LNCaP clone FGC (cell line): ENCODE measurements at places on chromosomes 12 and 14.

GRCh38 chr12:98402091-98402490 is 113.3 kb upstream of the TMPO start:
- no peak for DNase-seq

GRCh38 chr12:102232036-102232435 is 34.4 kb upstream of the PMCH start:
- no peak for DNase-seq

- no peak for DNase-seq
These were observed 42.9 kb upstream of the FAM222A start for GRCh38 chr12:109670731-109671130.

DNA sequence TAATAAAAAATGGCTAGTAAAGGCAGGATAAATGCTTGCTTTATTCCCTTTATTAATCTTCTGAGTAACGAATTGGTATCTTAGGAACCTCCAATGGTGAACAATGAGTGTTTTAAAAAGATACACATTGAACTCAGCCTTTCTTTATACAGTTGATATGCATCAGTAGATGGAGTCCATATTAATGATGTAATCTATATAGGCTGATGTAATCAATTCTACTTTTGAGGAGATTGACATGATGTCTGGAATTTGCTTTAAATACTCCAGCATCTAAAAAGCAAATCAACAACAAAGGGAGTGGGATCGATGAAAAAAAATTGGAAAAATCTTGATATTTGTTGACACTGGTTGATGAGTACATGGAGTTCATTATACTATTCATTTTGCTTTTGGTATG is 106.2 kb downstream of the ANO4 start:
- DNase-seq = no peak

- DNase-seq = no peak
These were observed 50.4 kb downstream of the LRP6 start for GRCh38 chr12:12216349-12217017.

DNA sequence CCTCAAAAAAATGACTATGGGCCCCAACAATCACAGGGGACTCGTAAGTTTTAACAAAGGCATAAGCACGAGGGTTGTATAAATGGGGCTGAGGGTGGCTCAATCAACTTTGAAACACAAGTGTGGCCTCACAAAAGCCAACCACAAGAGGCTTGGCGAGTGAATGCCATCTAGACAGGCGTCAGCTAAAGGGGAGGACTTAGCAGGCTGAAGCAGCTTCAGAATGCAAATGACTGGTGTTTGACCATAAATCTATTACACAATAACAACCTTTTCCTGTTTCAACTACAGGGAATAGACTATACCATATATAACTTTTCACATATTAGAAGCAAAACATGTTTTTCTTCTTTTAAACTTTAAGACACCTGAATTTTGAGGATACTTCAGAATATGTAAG is 777.9 kb downstream of the FSCB start:
- no peak for DNase-seq

- DNase-seq = no peak
These were observed 111.0 kb downstream of the MNAT1 start for GRCh38 chr14:60845523-60845922.

DNA sequence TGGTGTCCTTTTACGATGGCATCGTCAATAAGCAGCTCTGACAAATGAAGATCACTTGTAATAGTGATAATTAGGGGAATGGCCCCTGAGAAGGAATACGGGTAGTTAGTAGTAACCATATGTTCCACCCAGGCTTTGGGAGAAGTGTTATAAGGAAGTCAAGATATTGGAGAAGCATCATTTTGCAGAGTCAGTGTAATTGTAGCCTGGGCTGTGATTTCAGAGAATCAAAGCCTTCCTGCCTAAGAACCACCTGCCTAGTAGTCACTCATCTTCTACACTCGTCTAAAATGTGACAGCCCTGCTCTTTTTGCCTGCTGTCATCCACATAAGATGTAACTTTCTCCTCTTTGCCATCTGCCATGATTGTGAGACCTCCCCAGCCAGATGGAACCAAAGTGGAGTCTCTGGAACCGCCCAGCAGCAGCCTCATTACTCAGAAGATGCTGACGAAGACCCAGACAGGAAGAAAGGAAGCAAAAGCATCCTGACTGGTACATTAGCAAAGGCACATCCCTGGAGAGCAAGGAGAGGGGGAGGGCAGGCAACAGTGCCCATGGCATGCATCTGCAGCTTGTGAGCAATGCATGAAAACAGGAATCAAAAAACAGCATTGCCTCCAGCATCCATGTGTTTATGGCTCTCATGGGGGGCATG is 12.6 kb upstream of the EDDM3A start:
- DNase-seq = no peak

- peak; percentile 28 for DNase-seq
These were observed 48.5 kb downstream of the SAV1 start for GRCh38 chr14:50619569-50620141.

DNA sequence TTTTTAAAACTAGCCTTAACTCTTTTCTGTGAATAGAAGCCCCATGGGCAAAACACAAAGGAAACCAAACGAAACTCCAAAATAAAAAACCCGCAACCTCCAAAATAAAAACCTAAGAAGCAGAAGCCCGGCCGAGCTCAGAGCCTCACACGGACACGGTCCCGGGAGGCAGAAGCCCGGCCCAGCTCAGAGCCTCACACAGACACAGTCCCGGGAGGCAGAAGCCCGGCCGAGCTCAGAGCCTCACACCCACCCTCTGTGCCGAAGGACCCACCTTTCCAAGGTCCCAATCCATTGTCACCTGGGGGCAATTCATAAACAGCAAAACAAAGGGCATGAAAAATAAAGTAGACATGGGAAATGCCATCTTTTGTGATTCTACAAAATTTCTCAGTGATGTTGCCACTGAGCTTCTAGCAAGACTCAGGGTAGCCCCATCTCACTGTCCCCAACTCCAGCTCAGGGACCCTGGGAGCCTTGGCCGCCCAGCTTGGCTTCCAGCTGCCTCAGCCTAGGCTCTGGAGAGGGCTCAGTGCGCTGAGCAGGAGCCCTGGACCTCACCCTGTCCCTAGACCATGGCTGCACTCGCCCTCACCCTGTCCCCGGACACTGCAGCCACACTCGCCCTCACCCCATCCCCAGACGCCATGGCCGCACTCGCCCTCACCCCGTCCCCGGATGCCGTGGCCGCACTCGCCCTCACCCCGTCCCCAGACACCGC is 82.2 kb downstream of the GALNT9 start:
- DNase-seq = no peak

GRCh38 chr12:131058700-131059099 is 105.0 kb downstream of the ADGRD1 start:
- no peak for DNase-seq

- no peak for DNase-seq
These were observed 130.7 kb upstream of the HIF1A start for GRCh38 chr14:61564618-61565091.

DNA sequence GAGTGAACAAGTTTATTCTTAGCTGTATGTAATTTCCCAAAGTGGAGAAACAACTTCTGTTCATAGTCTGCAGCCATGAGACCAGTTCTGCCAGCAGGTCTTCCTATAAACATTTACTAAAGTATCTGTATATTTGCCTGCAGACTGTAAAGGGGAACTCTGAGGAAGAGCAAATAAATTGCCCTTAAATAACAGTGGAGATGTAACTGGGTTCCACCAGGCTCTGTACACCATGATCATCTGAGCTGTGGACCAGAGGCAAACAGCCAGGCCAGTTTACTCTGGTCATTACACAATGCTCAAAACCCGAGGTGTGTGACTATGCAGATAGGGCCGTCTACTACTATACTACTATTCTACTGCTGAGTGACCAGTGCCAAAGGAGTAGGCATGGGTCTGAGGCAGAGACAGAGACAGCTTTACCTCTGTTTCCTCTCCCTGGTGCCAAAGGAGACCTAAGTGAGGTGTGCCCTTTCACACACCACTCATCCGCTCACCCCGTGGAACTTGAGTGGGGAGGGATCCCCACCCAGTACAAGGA is 21.1 kb upstream of the CERS5 start:
- peak; percentile 91 for DNase-seq

DNA sequence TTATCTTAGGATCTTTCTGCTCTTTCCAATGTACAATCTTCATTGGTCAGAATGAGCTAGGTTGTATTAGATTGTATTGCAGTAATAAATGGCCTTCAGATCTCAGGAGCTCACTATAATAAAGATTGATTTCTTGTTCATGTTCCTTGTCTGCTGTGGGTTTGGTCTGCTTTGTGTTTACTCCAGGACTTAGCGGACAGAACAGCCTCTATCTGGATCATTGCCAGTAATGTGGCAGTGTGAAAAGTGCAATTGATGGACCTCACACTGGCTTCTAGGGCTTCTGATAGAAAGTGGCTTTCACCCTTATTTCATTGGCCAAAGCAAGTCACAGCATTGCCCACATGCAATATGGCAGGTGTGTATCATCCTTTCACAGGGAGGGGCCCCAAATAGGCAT is 81.2 kb downstream of the BTG1 start:
- no peak for DNase-seq

GRCh38 chr14:92470215-92470614 is 43.4 kb upstream of the RIN3 start:
- DNase-seq = no peak

GRCh38 chr12:43636725-43637463 is 84.9 kb upstream of the ADAMTS20 start:
- no peak for DNase-seq

DNA sequence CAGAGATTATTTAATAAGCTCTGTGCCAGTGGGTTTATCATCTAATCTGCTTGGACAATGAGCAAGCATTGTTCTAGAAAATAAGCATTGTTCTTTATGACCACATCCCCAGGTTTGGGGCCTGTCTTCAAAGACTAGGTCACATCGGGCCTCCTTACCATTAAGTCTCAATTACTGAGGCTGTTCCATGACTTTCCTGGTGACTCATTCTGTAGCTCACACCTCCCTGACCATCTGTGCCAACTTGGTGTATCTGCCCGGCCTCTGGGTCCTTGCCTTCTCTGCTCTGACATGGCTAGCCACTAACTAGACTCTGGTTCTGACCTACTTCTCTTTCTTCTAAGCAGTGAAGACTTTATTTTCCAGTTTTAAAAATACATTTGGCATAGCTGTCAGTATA is 44.4 kb upstream of the PLEKHA5 start:
- no peak for DNase-seq

- DNase-seq = no peak
These were observed 638 bp downstream of the PLEKHG3 start for GRCh38 chr14:64704743-64705380.

- no peak for DNase-seq
These were observed 56.3 kb downstream of the SLC6A15 start for GRCh38 chr12:84856156-84856900.

GRCh38 chr14:94126419-94126677 is 3.1 kb downstream of the IFI27L2 start:
- no peak for DNase-seq

DNA sequence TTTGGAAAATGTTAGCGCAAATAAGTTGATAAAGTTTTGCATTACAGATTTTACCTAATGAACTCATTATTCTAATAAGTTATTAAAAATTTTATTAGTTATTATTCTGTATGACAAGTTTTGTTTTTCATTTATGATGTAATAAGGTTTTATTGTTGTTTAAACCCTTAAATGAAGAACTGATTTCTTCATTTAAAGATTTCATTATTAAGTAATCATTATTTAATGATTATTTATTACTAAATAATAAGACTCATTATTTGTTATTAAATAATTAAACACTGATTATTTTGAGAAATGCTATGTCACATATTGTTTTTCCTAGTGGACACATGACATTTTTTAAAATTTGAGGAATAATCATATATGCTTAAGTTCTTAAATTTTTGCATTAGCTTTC is 34.2 kb downstream of the USP15 start:
- DNase-seq = no peak

GRCh38 chr12:97386133-97386581 is 76.4 kb upstream of the RMST start:
- no peak for DNase-seq

DNA sequence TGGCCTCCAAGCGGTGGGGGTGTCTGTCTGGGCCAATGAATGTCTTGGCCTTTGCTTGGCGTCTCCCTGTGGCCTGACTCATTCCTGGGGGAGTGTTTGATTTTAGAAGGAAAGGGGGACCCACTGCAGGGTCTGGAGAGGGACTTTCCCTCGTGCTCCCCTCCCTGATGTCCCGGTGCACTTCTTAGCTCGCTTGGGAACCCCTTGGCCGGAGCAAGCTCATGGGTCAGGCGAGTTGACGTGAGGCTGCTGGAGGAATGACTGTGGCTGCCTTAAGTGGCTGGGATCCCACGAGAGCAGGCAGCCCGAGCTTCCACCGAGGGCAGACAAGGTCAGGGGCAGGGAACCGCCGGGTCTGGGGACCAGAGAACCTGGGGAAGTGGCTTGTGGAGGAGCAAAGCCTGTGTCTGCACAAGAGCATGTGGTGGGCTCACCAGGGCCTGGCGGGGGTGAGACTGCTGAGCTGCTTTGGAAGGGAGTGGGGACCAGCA is 218.4 kb upstream of the C14orf180 start:
- DNase-seq = no peak

GRCh38 chr12:23561364-23562345 is 387.8 kb downstream of the SOX5 start:
- DNase-seq = no peak

GRCh38 chr14:47821135-47821534 is 145.7 kb upstream of the MDGA2 start:
- no peak for DNase-seq

DNA sequence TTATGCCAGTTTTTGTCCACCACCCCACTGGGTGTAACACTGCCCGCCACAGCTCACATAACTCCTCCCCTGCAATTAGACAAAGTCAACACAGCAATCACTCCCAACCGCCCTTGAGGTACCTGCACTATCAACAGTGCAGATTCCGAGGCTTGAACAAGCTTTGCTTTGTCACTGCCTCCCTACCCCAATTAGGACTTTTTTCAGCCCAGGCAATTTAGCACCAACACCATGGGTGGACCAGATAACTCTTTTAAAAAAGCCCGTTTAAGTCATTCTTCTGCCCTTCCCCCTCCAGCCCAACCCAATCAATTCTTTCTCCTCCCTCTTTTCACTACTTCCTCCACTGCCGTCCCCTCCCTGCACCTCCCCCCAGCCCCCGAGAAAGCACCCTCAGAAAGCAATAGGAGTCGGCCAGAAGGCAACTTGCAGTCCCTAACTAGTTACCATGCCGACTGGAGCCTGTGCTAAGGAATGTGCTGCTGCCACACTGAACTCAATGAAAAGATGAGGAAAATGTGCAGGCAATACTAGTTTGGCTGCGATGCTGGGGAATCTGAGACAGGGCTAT is 45.7 kb upstream of the OTX2 start:
- no peak for DNase-seq

- DNase-seq = no peak
These were observed 68.9 kb upstream of the NCOR2 start for GRCh38 chr12:124636138-124636978.

GRCh38 chr12:113070117-113070906 is 13.8 kb downstream of the DTX1 start:
- no peak for DNase-seq

- no peak for DNase-seq
These were observed 7.3 kb upstream of the FGF23 start for GRCh38 chr12:4386801-4387200.

DNA sequence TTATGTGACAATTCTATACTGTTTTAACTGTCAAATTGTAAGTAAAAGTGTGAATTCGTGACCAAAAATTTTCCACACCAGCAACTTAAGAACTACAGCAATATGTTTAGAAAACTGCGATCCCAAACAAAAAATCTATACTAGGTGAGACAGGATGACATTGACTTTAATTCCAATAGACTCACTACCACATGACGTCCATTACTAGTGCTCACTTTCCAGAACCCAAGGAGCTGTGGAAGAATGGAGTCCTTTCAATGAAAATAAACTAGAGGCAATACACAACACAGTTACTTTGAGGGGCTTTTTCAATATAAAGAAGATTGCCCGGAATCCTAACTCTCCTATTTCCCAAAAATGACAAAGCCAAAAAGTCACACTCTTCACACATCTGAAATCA is 1.4 kb downstream of the EPS8 start:
- no peak for DNase-seq
